ENCODE measurements at places on chromosomes 13 and 19. TPM values are rescaled to one million over a fixed set of nuclear protein-coding genes. Genes with fewer than 3 reads are reported as not detected.

DNA sequence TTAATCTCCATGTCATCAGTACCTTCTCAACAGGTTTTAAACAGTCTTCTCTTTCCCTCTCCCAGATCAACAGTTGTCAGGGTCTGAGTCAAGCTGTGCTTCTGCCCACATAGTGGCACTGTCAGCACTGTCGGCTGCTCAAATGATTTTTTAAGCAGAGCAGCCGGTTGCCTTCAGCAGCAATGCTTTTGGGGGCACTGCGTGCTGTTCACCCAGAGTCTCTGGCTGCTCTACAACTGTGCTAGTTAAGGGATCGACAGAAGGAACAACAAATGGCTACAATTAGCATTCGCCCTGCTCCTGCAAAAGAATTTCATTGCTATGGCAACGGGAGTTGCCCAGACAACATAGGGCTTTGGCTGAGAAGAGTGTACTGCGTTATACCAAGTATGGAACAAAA is 412.9 kb downstream of the DIAPH3 start:
- no peaks in the 10 kb centered on the region for H3K27me3 ChIP-seq
- peak; percentile 48 for DNase-seq
- H3K4me3 ChIP-seq = no peak overlapping the region

DNA sequence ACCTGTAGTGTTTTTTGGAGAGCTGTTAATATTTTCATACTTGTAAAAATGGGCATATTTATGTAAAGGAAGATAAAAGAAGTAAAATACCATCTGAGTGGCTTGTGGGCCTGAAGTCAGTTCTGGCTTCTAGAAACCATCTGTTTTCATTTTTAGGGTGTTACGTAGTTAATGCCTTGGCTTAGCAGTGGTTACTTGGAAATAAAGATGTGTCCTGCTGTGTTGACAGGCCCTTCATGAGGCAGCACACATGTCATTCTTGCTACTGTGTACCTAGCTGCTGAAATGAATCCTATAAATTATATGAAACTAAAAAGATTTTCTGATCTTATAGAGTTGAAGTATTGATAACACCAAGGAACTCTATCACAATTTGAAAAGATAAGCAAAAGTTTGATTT is 16.0 kb downstream of the ILF3 start:
- no peak for DNase-seq
- H3K27me3 ChIP-seq = no peaks in the 10 kb centered on the region
- no peak overlapping the region for H3K4me3 ChIP-seq
- peaks cover 70% of the 10 kb centered on the region for H3K36me3 ChIP-seq
- peaks cover 9% of the 10 kb centered on the region for H3K4me1 ChIP-seq

DNA sequence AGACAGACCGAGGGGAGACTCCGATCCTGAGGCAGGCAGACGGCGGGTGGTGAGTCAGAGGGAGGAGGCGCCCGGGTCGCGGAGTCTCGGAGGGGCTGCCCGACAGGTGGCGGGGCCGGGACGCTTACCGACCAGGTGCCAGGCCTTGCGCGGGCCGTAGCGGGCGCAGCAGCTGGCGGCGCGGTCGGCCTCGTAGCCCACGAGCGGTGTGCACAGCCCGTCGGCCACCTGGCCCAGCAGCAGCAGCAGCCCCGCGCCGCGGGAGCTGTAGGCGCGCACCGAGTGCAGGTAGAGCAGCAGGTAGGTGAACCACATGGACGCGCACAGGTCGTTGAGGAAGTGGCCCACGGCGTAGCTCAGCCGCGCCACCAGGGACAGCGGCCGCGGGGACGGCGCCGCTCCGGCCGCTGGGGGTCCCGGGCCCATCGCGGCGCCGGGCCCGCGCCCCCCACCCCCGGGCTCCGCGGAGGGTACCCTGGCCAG is 367 bp downstream of the MFSD12 start:
- H3K27me3 ChIP-seq = no peaks in the 10 kb centered on the region
- H3K4me1 ChIP-seq = peaks cover 3% of the 10 kb centered on the region
- H3K27ac ChIP-seq = no peak overlapping the region
- H3K36me3 ChIP-seq = no peaks in the 10 kb centered on the region
- peak overlapping the region; percentile 67 for H3K4me3 ChIP-seq
- peak; percentile 54 for DNase-seq

DNA sequence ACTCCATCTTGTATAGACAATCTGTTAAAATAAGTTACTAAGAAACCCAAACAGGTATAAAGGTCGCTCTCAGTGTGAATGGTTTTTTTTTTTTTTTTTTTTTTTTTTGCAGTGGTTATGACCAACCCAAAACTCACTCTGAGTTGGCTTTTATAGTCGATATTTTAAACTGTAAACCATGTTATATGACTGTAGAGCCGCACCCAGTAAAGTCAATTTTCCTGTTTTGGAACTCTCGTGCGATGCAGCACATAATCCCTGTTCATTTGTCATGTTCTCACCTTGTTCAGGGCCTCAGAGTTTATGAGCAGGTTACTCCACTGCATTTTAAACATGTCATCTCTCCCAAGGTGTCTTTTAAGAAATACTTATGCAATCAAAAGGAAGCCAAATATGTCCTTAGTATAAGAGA is 112.5 kb downstream of the KLF5 start:
- no peaks in the 10 kb centered on the region for H3K27me3 ChIP-seq
- no peak overlapping the region for H3K4me3 ChIP-seq
- H3K4me1 ChIP-seq = no peaks in the 10 kb centered on the region
- no peak for DNase-seq
- no peaks in the 10 kb centered on the region for H3K36me3 ChIP-seq
- no peak overlapping the region for H3K27ac ChIP-seq

- H3K36me3 ChIP-seq = no peaks in the 10 kb centered on the region
- H3K4me3 ChIP-seq = no peak overlapping the region
- H3K4me1 ChIP-seq = no peaks in the 10 kb centered on the region
- H3K27ac ChIP-seq = no peak overlapping the region
Measured at GRCh38 chr19:14614099-14614412, 31.2 kb downstream of the CLEC17A start.

- H3K4me1 ChIP-seq = no peaks in the 10 kb centered on the region
- H3K27me3 ChIP-seq = no peaks in the 10 kb centered on the region
- H3K4me3 ChIP-seq = no peak overlapping the region
- no peak overlapping the region for H3K27ac ChIP-seq
Measured at GRCh38 chr19:11479090-11479897, 1.6 kb downstream of the ELAVL3 start.

- no peaks in the 10 kb centered on the region for H3K4me1 ChIP-seq
- H3K36me3 ChIP-seq = peaks cover 53% of the 10 kb centered on the region
- no peak for DNase-seq
- no peak overlapping the region for H3K4me3 ChIP-seq
- no peaks in the 10 kb centered on the region for H3K27me3 ChIP-seq
Measured at GRCh38 chr19:13137290-13137794, 12.8 kb downstream of the STX10 start.

DNA sequence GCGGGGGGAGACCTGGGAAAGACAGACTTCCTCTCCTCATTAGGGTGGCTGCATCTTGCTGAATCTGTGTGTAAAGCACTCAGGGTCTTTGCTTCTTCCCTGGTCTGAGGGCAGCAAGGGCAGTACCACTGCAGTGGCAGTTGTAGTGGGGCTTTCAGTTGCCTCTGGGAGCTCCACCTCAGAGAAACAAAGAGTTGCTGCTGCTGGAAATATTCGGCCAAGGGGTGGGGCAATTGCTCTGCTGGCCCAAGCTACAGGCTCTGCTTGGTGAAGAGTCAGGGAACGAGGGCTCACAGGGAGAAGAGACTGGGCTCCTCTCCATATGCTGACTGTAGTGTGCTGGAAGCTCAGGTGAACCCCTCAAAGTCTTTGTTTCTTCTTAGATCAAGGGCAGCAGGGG is 52.5 kb downstream of the POSTN start:
- no peak for DNase-seq
- H3K36me3 ChIP-seq = no peaks in the 10 kb centered on the region
- no peaks in the 10 kb centered on the region for H3K27me3 ChIP-seq

DNA sequence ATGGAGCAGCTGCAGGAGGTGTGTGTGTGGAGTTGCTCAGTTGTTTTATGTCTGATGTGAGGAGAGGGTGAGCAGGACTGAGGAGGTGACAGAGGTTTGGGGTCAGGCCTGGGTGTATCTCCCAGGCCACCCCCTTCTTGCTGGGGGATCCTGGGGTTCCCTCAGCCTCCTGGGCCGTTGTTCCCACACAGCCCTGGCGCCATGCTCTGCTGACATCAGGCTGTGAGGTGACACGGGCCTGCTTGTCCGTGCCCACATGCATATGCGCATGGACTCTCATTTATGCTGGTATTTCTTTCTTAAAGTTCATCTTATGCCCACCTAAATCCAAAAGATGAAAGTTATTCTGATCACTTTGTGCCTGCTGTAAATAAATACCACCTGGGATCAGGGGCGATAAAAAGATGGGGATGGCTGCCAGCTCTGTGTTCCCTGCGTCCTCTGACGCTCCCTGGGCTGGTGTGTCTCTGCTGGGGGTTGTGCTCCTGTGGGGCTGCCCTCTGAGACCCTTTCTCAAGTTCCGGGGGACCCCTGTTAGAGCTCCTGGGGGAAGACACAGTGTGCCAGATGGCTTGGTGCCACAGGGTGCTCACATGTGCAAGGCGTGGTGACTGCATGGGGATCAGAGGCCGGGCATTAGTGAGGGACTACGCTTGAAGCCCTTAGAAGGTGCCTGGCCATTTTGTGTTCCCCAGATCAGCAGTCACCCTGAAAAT is 12.6 kb downstream of the NAXD start:
- no peaks in the 10 kb centered on the region for H3K27me3 ChIP-seq
- DNase-seq = no peak
- peaks cover 5% of the 10 kb centered on the region for H3K36me3 ChIP-seq
- H3K4me1 ChIP-seq = no peaks in the 10 kb centered on the region
- H3K27ac ChIP-seq = no peak overlapping the region

The SHC2 gene
- 0.23 TPM for total RNA-seq

The NLRP9 gene
- total RNA-seq = not detected

Measured in SJCRH30 (cell line).